ENCODE measurements at places on chromosomes 7 and 10. TPM values are rescaled to one million over a fixed set of nuclear protein-coding genes. Genes with fewer than 3 reads are reported as not detected.

CRHR2 gene
- not detected for polyA plus RNA-seq

GRCh38 chr7:37297546-37297945 lies 151.1 kb downstream of the ELMO1 start:
- no peak for DNase-seq

SLC16A12 gene
- 0.88 TPM for polyA plus RNA-seq

EVX1 gene
- 0.97 TPM for polyA plus RNA-seq

GRCh38 chr10:73908853-73909539 lies 1.9 kb upstream of the PLAU start:
- peak; percentile 34 for DNase-seq

DNA sequence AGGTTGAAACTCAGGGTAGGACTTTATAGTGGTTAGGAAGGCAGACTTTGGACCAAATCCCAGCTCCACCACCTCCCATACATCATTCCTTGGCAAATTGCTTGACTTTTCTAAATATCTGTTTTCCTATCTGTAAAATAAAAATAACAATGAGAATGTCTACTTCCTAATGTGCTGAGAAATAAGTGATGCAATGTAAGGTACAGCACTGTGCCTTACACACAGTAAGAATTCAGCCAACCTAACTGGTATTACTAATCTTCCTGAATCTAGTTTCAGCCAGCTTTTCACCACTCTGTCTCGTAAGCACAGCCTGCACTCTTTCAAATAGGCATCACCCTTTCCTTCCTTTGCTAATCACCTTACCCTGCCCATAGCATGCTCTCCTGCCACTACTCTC lies 9.7 kb downstream of the PRLHR start:
- no peak for DNase-seq

GRCh38 chr10:43890124-43890523 lies 241.4 kb upstream of the ZNF32 start:
- no peak for DNase-seq

CALHM1 gene
- not detected for polyA plus RNA-seq

CDK5 gene
- polyA plus RNA-seq, result 15.8 TPM

- DNase-seq, result no peak
These were observed 34.4 kb downstream of the NRCAM start for GRCh38 chr7:108421720-108422331.

Measured in adrenal gland (tissue), 19 donors.